ENCODE measurements at places on chromosomes 4 and X.
A peak's percentile ranks its signal among the peaks of the same experiment; 100 is the strongest.

GRCh38 chr4:38764277-38764676 lies 18.5 kb downstream of the TLR10 start:
- no peak for DNase-seq

GRCh38 chr4:103497692-103498091 lies 222.1 kb downstream of the TACR3 start:
- DNase-seq, result peak; percentile 31

GRCh38 chr4:170581322-170581721 lies 491.6 kb upstream of the AADAT start:
- no peak for DNase-seq

GRCh38 chr4:107380836-107381438 lies 339.1 kb downstream of the PAPSS1 start:
- DNase-seq, result peak; percentile 32

DNA sequence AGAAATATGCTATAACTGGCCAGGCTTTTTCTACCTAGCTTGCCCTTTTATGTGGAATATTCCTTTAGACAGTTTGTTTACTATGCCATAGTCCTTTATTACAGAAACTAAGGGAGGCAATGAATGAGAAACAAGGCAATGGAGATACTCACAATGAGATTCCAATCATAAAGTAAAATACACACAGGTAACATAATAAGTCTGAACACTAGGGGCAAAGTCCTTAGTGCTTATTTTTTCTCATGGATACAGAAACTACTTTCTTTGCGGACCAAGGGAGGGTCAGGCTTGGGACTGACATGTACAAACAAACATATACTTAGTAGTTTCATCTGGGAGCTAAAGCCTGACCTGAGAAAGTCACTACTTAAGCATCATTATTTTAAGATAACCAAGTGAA lies 16.0 kb upstream of the UGT8 start:
- no peak for DNase-seq

- DNase-seq, result no peak
Measured at GRCh38 chrX:48520976-48521352, 644 bp upstream of the EBP start.

- no peak for DNase-seq
Measured at GRCh38 chr4:8218371-8219031, 19.4 kb downstream of the SH3TC1 start.

DNA sequence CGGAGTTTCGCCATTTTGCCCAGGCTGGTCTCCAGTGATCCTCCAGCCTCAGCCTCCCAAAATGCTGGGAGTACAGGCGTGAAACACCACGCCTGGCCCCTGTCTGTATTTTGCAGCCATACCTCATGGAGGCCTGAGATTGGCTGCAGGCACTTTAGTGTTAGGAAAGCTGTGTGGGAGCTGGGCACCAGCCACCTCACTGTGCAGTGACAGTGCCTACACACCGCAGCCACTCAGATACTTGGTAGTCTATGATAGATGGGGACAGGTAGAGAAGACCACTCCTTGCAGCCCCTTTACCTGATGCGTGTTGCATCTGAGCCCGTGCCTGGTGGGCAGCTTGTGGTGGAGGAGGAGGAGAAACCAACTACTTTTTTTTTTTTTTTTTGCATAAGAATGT lies 16.3 kb downstream of the SMS start:
- no peak for DNase-seq

All from foreskin fibroblast (primary cell).